ENCODE measurements at places on chromosomes 2 and 18. TPM values are rescaled to one million over a fixed set of nuclear protein-coding genes. Genes with fewer than 3 reads are reported as not detected.

- no peak for DNase-seq
- no peaks in the 10 kb centered on the region for H3K36me3 ChIP-seq
- no peaks in the 10 kb centered on the region for H3K4me1 ChIP-seq
- H3K27me3 ChIP-seq: 0 out of 2 replicates have a peak, but pooled peaks cover 7% of the 10 kb centered on the region
- no peak overlapping the region for H3K27ac ChIP-seq
- H3K4me3 ChIP-seq: no peak overlapping the region
Measured at GRCh38 chr2:118470297-118470696, 377.2 kb downstream of the EN1 start.

The NCKAP5 gene
- 0.10 TPM for total RNA-seq

DNA sequence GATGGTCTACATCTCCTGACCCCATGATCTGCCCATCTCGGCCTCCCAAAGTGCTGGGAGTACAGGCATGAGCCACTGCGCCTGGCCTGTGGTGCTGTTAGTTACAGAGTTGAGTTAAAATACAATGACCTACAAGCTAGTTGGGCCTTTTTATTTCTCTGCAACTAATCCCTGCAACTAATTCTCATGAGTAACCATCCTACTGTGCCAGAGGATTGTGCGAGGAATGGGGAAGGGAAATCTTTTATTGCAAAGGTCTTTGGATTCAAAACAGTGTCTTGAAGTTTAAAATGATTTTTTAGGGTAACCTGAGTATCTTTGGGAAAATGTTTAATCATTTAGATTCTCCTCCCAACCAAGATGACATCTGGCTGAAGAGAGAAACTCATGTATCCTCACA is 88.8 kb upstream of the RMDN2 start:
- no peaks in the 10 kb centered on the region for H3K27me3 ChIP-seq
- no peaks in the 10 kb centered on the region for H3K4me1 ChIP-seq
- H3K36me3 ChIP-seq: no peaks in the 10 kb centered on the region
- no peak for DNase-seq
- no peak overlapping the region for H3K4me3 ChIP-seq

The PROC gene
- 1.1 TPM for total RNA-seq

- H3K4me3 ChIP-seq: no peak overlapping the region
- H3K27me3 ChIP-seq: no peaks in the 10 kb centered on the region
- no peak overlapping the region for H3K27ac ChIP-seq
- DNase-seq: no peak
- H3K36me3 ChIP-seq: peaks cover 3% of the 10 kb centered on the region
- H3K4me1 ChIP-seq: peaks cover 6% of the 10 kb centered on the region
Measured at GRCh38 chr2:74436111-74436805, 5.5 kb downstream of the RTKN start.

DNA sequence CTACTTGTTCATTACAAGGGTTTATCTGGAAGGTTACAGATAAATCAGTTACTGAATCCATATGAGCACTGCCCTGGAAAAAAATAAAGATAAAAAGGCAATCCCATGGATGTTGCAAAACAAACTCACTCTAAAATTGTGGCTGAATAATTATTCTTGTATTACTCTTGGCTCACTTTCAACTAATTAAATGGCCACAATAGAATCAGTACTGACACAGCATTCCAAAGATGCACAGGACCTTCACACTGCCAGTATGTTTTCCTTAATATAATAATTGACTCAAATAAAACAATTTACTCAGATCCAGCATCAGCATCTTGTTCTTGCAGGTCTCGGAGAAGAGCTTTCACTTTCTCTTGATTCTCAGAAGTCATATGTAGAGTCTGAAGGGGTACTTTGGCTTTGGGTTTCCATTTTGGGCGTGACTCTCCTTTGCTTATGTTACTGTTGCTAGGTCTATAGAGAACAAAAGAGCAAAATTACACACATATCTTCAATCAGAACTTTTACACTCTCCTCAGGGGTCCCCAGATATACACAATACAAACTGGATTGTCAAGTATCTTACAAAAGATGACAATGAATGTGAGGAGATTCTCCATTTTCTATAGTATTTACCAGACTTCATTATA is 12.6 kb downstream of the DHX57 start:
- no peaks in the 10 kb centered on the region for H3K4me1 ChIP-seq
- H3K4me3 ChIP-seq: no peak overlapping the region
- no peak for DNase-seq

DNA sequence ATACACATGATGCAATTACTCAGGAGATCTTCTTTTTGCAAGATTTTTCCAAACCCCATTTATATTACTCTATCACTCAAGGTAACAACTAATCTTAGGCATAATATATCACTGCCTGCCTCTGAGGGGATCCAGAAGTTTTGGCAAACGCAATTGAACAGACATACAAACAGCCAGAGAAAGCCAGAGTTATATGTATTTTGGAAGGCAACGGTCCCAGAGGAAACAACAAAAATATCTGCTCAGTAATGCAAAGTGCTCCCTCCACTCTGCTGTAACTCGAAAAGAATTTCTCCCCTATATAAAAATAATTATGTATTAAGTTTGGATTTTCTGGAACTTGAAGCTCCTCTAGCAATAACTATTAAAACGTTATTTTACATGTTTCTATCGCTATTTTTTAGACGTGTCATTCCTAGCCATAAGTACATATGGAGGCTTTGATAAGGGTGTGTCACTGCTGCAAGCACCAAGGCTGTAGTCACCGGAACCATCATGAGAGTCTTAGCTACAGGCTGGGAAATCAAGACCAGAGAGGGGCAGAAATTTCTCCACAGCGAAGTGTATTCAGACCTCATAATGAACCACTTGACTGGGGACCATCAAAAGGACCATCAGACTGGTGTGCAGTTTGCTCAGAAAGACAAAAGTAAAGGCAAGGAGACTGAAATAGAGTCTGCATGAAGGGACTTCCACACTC is 3.7 kb upstream of the GKN1 start:
- H3K27me3 ChIP-seq: no peaks in the 10 kb centered on the region
- peaks cover 10% of the 10 kb centered on the region for H3K4me1 ChIP-seq
- no peak overlapping the region for H3K4me3 ChIP-seq
- peak overlapping the region; percentile 39 for H3K27ac ChIP-seq
- no peak for DNase-seq

The COL4A4 gene
- total RNA-seq: 0.13 TPM
